ENCODE measurements at places on chromosomes 1 and 21.

DNA sequence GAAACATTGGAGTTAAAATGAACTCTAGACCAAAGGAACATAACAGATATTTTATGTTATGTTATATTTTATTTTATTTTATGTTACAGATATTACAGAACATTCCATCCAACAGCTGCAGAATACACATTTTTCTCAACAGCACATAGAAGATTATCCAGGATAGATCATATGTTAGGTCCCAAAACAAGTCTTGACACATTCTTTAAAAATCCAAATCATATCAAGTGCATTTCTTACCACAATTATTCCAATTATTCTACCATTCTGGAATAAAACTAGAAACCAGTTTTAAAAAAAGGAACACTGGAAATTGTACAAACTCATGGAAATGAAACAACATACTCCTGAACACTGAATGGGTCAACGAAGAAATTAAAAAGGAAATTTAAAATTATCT, 30.9 kb upstream of the PIGK start:
- no peak for DNase-seq

DNA sequence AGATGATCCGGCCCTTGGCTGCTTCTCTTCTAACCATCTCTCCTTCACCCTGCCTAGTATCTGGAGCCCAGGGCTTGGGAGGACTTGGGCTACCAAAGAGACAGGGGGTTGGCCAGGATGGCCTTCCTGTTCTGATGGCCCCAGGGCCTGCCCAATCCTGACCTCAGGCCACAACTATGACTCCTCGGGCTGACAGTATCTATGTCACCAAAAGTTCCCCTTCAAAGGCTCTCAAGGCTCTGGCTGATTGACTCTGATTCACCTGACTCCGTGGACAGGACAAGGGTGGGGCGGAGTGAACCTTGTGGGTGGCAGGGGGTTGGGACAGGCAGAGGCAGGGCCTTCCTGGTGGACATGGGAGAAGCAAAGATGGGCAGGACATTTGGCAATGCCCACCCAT, 12.7 kb downstream of the MEF2D start:
- DNase-seq: no peak

DNA sequence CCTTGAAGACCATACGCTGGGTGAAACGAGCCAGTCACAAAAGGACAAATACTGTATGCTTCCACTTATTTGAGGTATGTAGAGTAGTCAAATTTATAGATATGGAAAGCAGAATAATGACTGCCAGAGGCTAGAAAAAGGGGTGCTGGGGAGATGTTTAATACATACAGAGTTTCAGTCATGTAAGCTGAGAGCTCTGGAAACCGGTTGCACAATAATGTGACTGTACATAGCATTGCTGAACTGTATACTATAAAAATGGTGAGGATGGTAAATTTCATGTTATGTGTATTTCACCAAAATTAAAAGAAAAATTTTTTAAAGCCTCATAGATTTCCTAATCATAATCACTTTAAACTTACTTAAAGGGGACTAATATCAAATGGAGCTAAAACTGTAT, 110.8 kb downstream of the ZZZ3 start:
- DNase-seq: no peak

DNA sequence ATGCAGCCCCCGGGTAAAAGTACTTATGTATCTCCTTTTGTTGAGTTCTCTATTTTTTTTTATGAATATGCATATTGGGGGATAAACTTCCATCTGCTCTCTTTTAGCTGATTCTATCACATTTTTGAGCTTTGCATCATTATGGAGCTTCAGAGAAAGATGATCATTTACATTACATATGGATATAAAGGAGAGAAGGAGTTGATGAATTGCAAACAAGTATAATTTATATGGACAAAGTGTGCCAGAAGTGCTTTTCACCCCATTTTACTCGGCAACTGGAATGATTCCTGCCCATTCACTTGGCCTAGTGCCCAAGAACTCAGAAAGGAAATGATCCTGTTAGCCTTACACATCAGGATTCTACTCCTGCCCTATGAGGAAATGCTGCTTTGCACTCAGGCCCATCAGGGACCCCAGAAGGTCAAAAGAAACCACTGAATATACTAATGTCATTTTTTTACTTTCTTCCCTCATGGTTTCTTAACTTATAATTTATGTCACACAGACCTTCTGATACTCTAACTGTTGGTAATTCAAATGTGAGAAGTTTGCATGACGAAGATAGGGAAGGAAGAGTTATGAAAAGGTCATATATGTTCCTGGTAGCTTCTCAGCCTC, 65.6 kb downstream of the SAMSN1 start:
- peak; percentile 8 for DNase-seq

DNA sequence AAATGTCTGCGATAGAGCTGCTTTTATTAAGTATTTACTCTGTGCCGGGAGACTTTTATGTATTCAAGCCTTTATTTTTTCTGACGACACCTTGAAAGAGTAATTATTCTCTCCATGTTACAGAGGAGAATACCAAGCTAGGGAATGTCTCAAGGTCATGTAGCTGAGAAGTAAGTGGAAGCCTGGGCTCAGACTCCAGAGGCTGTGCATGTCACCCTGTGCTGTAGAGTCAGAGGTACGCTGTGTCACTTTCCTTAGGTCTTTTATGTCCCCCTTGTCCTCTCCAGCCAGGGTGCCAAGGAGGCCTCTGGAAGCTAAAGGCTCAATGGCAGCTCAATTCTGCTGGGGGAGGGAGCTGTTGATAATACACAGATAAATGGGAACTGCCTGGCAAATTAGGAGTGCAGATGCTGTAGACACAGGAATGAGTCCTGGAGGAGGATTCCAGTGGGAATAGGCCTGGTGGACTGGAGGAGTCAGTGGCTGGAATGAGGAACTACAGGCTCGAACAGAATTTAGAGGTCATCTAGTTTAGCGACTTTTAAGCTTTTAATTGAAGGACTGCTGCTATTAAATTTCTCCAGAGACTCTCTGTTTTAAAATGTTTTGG, 9.3 kb upstream of the IL19 start:
- no peak for DNase-seq

- no peak for DNase-seq
Observed at GRCh38 chr1:40257313-40257687, 736 bp upstream of the ZMPSTE24 start.

Measured in PC-3 (cell line).